ENCODE measurements at places on chromosomes 2 and 18.

DNA sequence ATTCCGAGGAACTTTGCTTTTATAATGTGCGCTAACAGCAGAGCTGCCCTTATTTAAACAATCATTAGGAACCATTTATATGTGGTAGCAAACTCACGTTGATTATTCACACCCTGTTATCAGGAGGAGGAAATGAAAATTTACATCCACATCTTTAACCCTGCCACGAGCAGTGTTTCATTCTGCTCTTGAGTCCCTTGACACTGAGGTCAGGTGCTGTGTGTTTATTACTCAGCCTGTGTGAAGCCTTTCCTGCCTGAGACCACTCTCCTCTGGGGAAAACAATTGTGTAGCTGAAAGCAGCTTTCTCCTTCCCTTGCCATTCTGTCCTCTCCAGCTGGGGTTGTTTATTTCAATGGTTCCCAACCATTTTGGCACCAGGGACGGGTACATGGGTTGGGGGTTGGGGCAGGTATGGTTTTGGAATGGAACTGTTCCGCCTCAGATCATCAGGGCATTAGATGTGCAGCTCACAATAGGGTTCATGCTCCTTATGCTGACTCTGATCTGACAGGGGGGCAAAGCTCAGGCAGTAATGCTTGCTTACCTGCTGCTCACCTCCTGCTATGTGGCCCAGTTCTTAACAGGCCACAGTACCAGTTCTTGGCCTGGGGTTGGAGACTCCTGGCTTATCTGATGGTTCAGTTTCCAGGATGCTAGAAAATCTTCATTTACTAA is 651.1 kb downstream of the TDRD15 start:
- DNase-seq = no peak

DNA sequence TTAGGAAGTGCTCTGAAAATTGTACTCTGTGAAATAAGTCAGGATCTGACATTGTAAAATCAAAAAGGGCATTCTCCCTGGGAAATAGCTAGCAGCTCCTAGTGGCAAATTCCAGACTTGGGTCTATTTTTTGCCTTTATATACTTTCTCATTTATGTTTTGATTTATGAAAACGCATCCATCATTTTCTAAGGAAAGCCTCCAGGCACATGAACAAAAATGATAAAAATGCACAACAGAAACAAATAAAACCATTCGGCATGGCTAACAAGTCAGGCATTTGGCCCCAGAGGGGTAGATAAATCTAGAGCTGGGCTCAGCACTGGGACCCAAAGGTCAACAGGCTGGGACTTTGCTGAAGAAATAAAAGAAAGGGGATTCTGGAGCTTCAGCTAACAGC is 167.0 kb downstream of the BCL11A start:
- no peak for DNase-seq

DNA sequence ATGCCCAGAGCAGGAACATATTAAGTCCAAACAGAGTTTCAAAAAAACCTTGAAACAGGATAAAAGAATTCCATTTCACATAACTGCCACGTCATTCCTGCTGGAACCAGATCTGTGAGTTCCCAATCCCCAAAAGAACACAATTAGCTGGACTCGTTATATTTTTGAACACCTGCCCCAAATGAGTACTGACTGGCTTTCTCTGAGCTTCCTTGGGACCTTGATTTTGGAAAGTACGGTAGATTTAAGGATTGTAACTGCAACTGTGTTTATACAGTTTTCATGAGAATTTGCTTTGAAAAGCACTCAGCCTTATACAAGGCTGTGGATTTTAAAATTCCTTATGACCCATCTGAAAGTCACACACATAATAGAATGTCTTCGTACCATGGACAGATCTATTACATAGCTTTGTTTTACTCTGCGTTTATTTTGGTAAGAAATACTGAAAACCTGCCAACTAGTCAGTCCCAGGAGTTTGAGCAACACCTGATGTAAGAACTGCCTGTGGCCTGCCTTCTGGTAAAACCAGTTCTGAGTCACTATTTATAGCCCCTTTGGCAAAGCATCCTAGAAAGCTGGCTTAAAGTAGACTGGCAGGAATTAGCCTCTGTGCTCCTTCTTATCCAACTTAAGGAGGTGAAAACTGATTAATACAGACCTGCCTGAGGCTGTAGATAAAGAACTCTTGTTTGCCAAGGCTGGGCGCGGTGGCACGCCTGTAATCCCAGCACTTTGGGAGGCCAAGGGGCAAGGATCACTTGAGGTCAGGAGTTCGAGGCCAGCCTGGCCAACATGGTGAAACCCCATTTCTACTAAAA is 48.1 kb downstream of the MERTK start:
- DNase-seq = no peak

DNA sequence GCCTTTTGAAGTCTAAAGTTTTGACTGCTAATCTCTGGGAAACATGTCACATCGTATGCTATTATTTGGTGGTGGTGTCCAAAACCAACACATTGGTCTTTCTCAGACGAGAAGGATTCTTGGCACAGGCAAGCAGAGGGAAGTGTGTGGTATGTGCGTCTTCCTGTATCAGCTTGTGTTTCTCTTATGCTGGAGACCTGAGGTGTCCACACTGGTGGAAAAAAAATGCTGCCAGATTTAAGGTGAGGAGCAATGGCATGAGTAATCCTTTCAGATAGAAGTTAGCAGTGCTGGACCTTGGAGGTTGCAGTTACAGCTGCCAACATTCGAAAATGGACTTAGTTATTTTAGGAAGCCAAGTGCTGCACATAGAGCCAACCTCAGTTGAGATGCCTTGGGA is 11.7 kb upstream of the FHL2 start:
- DNase-seq = no peak

GRCh38 chr2:231063347-231063746 is 6.7 kb downstream of the PSMD1 start:
- no peak for DNase-seq

- DNase-seq = no peak
These were observed 22.1 kb downstream of the GPR39 start for GRCh38 chr2:132438691-132439090.

Data from glomerular endothelial cell (primary cell).